ENCODE measurements at places on chromosomes 6 and 20. TPM values are rescaled to one million over a fixed set of nuclear protein-coding genes. Genes with fewer than 3 reads are reported as not detected.
A peak's percentile ranks its signal among the peaks of the same experiment; 100 is the strongest.

The PSORS1C2 gene
- polyA plus RNA-seq = not detected

The TCF21 gene
- polyA plus RNA-seq = 181 TPM

The SDCBP2 gene
- polyA plus RNA-seq = 3.5 TPM

GRCh38 chr6:3418496-3419060 lies 38.3 kb downstream of the SLC22A23 start:
- DNase-seq = no peak

The AFG1L gene
- polyA plus RNA-seq = 8.3 TPM

- no peak for DNase-seq
These were observed 413.1 kb downstream of the PLCB1 start for GRCh38 chr20:8545212-8545611.

The RBPJL gene
- polyA plus RNA-seq = not detected

DNA sequence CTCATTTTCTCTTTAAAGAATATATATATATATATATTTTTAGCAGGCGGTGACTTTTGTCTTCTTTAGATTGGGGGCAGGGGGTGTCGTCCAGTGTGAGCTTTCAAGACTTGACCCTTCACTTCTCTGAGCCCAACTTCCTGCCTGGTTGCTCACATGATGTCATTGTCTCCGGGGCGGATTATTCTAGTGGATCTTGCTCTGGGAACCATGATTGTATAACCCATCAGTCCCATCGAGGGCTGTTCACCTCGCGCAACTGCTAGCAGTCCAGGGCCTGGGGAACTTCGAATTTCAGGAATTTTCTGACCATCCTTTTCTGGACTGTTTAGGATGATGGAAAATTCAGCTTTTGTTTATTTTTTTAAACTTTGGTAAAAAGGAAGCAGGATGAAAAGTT lies 1.0 kb downstream of the IGF2R start:
- DNase-seq = peak; percentile 84

The NOX3 gene
- 2.7 TPM for polyA plus RNA-seq

GRCh38 chr6:3013486-3013885 lies 13.8 kb downstream of the NQO2 start:
- DNase-seq = no peak

DNA sequence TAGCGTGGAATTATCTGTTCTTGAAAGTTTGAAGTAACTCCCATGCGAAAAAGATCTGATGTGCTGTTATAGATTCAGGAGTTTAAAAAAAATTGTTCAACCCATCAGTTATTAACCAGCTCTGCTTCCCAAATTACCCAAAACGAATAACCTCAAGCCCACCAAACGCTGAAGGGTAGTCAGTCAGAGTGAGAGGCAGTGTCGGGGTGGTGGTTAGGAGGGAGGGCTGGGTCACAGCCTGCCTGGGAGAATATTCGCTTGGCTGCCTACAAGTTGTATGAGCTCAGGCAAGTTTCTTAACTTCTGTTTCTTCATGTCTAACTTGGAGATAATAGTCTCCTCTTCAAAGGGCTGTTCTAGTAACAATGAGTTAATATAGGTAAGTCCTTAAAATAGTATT lies 114.6 kb downstream of the JPH2 start:
- DNase-seq = no peak

The DDO gene
- 0.37 TPM for polyA plus RNA-seq

DNA sequence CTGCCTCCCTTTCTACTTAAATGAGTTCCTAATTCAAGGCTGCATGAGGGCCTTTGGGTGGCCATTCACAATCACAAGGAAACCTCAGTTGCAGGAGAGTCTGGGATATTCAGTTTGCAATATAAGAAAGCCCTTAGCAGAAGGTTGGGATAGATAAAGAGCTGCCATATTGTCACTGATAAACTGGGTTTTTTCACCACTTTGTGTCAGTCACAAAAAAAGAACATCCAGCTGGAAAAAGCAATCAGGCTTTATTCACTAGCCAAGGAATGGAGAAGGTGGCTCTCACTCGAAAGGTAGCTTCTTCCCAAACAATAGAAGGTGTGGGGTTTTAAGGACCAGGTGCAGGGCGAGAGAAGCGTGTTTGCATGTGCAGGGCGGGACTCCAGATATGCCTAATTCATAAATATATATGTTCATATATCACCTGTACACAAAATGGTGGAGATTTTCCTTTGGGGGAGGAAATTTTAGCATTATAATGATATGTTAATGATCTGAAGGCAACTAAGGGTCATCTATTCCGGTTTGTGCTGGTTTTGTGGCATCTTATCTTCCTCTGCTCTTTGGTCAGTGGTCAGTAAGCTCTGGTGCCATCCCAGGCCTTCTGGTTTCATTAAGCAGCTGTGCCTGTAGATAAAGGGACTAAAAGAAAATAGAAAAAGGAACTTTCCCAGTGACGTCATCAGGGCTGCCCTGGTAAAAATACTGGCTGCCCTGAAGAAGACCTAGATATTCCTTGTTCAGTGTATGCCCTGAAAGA lies 97.1 kb upstream of the IYD start:
- DNase-seq = no peak

The F13A1 gene
- 15.6 TPM for polyA plus RNA-seq

GRCh38 chr6:10429638-10430427 lies 15.0 kb upstream of the TFAP2A start:
- DNase-seq = no peak

GRCh38 chr6:41538556-41539182 lies 7.5 kb upstream of the FOXP4 start:
- DNase-seq = no peak

DNA sequence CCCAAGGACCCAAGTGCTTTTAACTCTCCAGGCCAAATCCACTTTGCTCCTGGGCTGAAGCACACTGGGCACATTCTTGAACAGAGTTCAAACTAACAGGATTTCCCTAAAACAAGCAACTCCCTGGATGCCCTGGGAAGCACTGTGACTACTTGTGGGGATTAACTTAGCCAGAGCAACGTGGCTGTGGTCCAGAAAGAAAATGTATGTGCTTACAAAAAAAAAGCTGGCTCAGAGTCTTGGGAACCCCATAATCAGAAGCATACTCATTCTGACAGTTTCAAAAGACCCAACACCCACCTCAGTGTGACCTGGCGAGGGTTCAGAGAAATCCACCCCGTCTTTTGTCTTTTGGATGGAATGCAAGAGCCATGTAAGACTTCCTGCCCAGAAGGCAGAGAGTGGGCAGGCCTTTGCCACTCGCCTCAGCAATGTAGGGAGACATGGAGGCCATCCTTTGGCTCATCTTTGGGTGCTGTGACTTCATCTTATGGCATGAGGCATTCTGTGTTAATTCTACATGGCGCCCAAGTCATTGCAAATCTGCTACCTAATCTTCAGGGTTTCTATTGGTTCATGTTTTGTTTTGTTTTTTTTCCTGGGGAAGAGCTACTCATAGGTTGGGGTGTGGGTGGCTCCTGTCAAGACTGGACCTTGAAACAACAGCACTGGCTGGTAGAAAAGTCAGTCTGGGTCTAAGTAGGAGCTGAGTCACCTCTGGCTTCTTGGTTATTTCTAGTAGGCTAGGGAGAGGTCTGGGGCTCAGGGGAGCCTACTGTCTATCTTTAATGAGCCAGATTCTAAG lies 248.6 kb upstream of the SUPT3H start:
- no peak for DNase-seq

The FGD2 gene
- polyA plus RNA-seq = 2.1 TPM

The SLC17A1 gene
- polyA plus RNA-seq = 24.6 TPM

DNA sequence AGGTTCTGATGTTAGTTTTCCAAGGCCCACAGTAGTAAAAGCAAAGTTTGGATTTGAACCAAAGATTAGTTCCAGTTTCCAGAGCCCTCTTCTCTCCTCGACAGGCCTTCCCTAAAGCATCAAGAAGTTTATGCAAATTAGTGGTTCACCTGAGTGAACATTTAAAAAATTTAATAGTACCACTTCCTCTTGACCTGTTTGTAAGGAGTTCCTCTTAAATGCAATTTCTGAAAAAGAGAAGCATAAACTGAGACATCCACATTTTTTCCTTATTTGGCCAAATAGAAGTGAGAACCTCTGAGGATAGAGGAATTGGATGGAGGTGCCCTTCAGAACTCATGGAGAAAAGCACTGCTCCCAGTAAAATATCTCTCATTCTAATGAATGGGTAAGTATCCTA lies 1.2 kb upstream of the DSE start:
- no peak for DNase-seq

DNA sequence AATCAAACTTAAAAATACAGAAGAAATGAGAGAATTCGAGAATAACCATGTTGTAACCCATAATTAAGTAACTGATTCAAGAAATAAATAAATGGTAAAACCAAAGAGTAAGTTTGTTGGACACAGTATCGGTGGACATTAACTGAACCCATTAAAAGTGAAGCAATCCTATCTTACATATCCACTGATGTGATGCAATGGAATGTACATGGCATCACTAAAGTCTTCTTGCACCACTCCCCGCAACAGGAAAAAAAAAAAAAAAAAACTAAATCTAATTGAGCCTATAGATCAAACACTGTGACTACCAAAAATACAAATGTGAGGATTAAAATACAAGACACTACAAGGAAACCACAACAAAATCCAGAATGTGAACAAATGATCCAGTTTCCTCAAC lies 7.9 kb downstream of the SNX14 start:
- no peak for DNase-seq

Measured in renal pelvis (tissue), 12 donors.